NCI-H82 (cell line): ENCODE measurements at places on chromosomes 7 and 10.
A peak's percentile ranks its signal among the peaks of the same experiment; 100 is the strongest.

- DNase-seq: no peak
Measured at GRCh38 chr7:142881586-142882337, 3.8 kb downstream of the TRPV6 start.

GRCh38 chr10:13222151-13222550 lies 12.0 kb downstream of the UCMA start:
- DNase-seq: no peak

GRCh38 chr10:9111976-9112375 lies 1057.5 kb downstream of the GATA3 start:
- DNase-seq: peak; percentile 39

GRCh38 chr7:44052771-44053365 lies 8.4 kb downstream of the DBNL start:
- no peak for DNase-seq

DNA sequence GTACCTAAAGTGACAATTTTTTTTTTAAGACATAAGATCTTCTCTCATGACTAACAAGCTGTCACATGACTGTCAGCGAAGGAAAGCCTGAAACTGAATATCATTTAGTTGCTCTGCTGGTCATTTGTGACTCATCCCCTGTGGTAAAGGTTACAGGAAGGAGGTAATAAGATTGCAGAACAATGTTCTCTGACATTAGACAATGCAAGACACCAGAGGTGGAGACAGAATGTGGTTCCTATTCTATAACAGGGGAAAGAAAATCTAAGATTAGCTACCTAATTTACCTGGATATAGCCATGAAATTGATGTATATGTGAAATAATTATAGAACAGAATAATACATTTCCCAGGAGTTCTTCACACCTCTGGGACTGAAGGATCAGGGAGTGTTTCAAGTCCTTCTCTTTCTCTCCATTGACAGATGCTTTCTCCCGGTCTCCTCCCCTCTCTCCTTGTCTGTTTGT lies 47.7 kb downstream of the LRGUK start:
- no peak for DNase-seq

DNA sequence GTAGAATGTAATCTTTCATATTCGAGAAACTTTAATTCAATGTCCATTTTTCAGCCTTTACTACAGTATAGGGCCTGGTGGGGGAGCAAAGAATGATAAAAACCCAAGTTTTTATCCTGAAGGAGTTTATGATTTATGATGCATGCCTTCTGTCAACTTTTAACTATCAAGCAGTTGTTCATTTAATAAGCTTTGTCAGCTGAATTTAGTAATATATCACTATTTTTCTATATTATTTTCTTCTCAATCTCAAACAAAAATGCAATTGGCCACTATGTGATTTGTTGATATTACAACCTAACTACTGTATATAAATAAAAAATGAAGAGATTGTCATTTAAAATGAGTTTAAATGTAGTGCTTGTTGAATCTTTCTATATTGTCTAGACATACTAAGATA lies 2.4 kb downstream of the NUP42 start:
- no peak for DNase-seq

DNA sequence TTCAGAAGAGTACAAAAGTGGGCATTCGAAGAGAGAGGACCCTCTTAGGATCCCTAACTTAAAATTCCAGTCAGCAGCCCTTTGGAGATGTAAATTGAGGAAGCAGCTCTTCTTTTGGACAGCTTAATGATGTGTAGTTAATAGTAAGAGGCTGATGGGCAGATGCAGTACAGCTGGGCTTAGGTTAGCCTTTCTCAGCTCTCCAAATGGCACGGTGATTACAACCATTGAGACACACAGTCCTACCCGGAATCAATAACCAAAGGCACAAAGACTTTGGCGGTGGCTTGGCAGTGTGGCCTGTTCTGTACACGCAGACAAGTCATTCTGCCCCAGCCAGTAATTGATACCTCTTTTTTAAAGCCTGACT lies 26.8 kb downstream of the GAD2 start:
- peak; percentile 12 for DNase-seq

GRCh38 chr7:34361663-34362250 lies 296.3 kb upstream of the NPSR1 start:
- DNase-seq: no peak

GRCh38 chr7:101875283-101875846 lies 57.9 kb downstream of the CUX1 start:
- no peak for DNase-seq

GRCh38 chr10:59814878-59815277 lies 61.6 kb upstream of the MRLN start:
- DNase-seq: no peak
